Head of caudate nucleus (tissue), 42 donors: ENCODE measurements at places on chromosomes 12 and 14.

- DNase-seq, result no peak
Observed at GRCh38 chr14:52153939-52154338, 85.1 kb upstream of the NID2 start.

- peak; percentile 78 for DNase-seq
Observed at GRCh38 chr14:54329082-54329695, 67.6 kb upstream of the CDKN3 start.

DNA sequence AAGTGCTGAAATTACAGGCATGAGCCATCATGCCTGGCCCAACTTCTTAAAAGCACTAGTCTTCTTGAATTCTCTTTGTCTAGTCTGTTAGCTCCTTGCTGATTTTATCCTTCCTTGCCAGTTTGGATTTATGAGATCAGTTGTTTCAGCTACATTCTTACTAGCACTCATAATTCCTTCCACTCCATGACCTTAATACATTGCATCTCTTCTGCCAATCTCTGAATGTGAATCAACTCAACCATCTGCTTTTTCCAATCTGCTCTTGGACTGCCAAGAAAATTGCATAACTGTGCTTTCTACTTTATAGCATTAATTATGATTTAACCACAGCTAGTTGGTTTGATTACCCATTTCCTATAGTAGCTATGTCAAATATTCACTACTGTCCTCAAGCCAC lies 14.9 kb upstream of the HEATR5A start:
- DNase-seq, result no peak

- DNase-seq, result no peak
Observed at GRCh38 chr12:119512772-119513497, 80.6 kb upstream of the TMEM233 start.
